ENCODE measurements at places on chromosomes 2 and 18.

DNA sequence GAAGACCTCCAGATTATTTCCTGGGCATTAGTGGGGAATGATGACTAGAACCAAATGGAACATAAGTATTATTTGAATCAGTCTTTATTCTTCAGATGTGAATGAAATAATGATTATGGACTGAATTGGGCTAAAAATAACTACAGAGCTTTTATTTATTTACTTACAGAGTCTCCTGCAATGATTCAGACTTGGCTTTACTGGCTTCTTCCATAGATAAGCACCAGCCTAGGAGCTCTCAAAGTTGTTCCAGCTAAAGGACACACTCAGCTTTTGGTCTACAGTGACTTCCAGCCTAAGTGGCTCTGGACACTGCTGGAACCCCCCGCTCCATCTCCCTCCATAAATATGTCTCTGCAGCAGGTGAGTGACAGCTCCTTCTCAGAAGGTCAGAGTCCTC is 24.3 kb upstream of the ARHGAP25 start:
- DNase-seq, result no peak

DNA sequence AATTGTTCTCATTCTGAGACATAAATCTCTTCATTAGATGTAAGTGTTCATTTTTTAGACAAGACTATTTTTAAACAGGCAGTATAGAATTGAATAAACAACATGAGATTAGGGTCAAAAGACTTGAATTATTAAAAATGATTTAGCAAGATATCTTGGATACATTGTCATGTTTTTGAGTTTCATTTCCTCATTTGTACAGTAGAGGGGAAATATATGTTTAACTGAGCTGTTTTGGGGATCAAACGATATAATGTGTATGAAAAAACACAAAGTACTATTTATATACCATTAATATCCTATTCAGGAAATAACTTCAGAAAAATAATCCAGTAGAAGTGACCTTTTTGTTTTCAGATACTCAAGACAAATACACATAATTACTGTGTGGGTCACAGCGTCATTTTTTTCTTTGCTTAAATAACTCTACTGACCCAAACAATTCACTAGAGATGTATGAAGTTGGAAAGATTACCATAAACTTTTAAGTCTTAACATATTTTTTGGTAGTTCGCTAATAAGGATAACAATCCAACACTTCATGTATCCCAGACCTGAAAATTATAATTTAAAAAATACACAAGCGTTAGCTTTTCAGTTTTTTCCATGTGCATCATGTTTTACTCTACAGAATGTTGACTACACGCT is 896 bp upstream of the ASXL3 start:
- DNase-seq, result no peak

- no peak for DNase-seq
Observed at GRCh38 chr2:10254373-10255188, 48.1 kb upstream of the HPCAL1 start.

DNA sequence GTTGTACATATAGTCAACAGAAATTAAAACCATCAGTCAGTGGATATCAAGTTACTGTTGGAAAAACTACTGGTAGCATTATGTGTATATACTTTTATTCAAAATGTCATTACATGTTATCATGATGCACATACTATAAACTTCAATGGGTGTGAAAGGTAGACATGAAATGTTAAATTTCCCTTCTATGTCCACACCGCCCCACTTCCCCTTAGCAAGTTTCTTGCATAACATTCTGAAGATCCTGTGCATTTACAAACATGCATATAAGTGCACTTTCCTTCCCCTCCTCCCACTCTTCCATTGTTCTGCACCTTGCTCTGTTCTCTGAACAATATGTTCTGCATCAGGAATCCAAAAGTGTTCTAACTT is 16.6 kb upstream of the HK2 start:
- DNase-seq, result no peak

GRCh38 chr18:54960197-54960596 is 936 bp upstream of the CCDC68 start:
- no peak for DNase-seq

DNA sequence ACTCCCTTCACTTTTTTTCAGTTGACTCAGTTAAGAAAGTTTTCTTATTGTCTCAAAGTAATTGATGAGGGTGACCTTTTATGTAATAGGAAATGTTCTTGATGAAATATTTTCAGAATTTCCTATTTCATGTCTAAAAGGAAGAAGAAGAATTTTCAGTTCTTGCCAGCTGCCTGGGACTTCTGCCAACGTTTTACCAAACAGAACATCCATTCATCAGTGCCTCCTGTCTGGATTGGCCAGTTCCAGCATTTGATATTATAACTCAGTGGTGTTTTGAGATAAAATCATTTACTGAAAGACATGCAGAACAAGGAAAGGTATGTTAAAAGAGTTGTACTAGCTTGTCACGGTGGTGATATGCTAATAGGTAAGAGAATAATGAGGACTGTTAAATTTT is 104.7 kb upstream of the MYO3B start:
- DNase-seq, result no peak

GRCh38 chr2:160207271-160207670 is 7.2 kb upstream of the ITGB6 start:
- no peak for DNase-seq

- no peak for DNase-seq
Observed at GRCh38 chr2:148924514-148925178, 49.6 kb downstream of the KIF5C start.

DNA sequence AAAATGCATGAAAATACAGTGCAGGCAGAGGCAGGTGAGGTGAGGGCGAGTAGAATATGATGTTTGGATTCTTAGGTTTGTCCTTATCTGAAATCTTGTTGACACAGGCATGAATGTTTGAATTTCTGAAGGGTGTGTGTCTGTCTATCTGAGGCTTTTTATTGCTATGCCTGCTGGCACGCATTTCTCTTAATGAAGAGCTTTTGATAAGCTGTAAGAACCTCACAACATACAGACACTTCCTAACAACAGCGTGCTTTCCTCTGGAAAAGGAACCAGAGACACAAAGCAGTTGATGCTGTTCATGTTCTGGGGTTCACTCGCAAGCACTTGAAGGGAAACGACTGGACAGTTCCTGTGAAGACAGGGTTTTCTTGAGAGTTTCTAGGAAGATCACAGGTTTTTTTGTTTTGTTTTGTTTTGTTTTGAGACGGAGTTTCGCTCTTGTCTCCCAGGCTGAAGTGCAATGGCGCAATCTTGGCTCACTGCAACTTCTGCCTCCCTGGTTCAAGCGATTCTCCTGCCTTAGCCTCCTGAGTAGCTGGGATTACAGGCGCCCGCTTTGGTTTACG is 33.3 kb upstream of the CABLES1 start:
- DNase-seq, result no peak

DNA sequence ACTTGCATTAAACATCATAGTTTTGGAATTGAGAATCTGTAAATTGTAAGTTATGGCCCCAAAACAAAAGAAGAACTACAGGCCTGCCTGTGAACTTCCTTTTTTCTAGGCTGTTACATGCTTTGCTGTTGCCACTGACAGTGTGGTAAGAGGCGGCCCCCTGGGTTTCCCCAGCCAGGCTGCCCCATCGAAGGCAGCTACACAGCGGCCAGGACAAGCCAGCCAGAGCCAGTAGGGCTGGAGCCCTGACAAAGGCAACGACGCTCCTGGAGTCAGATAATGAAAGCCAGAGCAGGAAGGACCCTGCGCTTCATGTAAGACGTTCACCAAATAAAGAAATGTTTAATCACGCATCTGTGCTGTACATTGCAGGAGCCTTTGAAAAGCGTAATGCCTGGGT is 55.0 kb downstream of the ANKRD44 start:
- DNase-seq, result peak; percentile 45

GRCh38 chr2:71727562-71727961 is 274.2 kb downstream of the DYSF start:
- no peak for DNase-seq
